Stimulated activated CD8-positive, alpha-beta memory T cell treated with anti-CD3 and anti-CD28 coated beads, Interleukin-4, amount 100 ng/mL, for 1 hour (primary cell): ENCODE measurements at places on chromosomes 12 and 14.

DNA sequence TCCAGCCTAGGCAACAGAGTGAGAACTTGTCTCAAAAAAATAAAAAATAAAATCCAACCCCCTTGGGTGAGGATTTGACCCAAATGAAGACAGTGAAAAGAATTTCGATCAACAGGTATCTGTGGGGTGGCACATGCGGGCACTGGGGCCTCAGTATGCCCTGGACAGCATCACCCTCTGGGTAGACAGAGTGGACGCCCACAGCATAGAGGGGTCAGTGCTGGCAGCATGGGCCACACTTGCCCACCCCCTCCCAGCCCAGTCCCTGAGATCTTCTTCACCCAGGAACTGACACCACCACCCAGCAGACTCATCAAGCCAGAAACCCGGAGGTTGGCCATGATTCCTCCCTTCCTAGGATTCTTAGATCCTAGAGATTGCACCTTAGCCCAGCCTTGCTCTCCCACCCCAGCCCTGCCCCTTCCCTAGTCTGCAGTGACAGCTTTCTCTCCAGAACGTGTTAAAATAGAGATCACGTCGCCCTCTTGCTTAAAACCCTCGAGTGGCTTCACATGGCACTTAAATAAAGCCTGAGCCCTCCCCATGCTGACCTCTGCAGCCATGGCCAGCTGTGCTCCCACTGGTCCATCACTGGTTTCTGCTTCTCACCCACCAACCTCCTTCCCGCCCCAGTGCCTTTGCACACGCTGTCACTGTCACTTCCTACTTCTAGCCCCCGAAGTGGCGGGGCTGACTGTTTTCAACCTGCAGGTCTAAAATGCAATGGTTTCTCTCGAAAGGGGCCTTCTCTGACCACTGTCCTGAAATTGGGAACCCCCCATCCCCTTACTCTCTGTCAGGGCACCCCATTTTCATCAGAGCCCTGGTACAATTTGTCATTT is 26.2 kb upstream of the DYNC1H1 start:
- DNase-seq = no peak

DNA sequence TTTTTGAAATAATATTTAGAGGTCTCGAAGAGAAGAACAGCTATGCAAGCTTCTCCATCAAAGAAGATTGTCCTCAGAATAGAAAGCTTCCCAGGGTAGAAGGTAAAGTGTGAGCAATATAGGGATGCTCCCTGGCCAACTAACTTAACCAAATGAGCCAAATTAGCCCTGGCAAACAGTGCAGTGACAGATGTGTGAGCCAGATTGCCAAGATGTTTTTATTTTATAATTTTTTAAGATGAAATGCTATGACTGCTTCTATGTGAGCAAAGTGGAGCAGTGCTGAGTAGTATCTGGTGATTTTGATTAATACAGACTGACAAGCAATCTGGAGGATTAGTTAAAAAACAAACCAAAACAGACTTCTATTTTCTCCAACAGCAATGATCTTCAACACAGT is 202.1 kb downstream of the NOVA1 start:
- no peak for DNase-seq

GRCh38 chr12:50926415-50926814 is 25.9 kb upstream of the HIGD1C start:
- no peak for DNase-seq

DNA sequence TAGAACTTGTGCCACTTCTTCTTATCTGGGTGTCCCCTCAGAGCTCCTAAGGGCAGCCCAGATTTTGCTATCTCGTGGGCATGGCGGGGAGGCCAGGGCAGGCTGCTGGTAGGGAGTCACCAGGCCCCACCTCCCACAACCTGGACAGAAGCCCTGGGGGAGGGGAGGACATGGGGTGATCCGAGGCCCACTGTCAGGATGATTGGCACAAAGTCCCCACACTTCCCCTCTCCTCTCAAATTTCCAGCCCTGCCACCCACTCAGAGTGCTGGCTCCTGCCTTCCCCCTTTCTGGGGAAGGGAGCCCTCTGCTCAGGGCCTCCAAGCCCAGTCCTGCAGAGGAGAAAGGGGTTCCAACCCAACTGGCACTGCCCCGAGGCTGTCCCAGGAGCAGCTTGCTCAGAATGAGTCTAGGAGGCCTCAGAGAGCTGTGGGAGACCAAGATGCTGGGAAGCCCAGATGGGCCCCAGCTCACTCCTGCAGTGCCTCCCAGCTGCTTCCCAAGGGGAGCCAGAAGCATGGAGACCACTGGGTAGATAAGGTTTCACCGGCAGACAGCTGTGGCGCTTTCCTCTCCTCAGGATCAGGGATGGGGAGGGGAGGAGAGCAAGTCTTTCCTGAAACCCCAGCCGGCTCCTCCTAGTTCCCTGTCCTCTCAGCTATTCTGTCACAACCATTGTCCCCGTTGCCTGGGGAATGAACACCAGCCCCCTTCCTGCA is 82.8 kb downstream of the B4GALNT3 start:
- DNase-seq = no peak

DNA sequence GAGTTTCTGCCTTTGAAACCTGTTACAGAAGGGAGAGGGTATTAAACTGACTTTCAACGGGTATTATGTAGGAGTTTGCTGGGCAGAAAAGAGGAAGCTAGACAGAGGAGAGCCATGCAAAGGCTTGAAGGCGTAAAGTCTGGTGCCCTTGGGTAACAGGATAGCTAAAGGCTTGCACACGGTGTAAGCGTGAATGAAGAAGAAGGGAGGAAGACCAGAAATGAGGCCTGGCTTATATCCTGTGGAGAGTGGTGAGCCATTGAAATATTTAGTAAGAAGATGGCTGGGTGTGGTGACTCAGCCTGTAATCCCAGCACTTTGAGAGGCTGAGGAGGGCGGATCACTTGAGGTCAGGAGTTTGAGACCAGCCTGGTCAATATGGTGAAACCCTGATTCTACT is 22.6 kb downstream of the SUDS3 start:
- DNase-seq = no peak

DNA sequence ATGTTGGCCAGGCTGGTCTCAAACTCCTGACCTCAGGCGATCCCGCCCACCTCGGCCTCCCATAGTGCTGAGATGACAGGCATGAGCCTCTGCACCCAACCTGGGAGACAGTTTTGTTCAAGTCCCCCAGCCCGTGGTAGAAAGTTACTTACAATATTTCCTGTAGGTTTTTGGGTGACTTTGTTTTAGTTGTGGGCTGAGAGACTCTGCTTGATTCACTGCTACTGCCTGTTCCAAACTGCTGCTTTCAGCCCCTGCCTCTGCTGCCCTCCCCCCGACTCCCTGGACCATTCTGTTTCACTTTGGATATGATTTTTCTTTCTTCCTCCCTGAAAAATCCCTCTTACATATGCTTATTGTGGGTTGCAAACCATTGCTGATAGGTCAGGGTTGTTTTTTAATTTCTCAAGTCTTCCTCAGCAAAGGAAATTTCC is 13.4 kb upstream of the PCNX1 start:
- DNase-seq = no peak

- DNase-seq = no peak
Observed at GRCh38 chr14:72462056-72462455, 431.8 kb downstream of the DPF3 start.

- DNase-seq = no peak
Observed at GRCh38 chr12:21907948-21908837, 33.0 kb downstream of the ABCC9 start.

DNA sequence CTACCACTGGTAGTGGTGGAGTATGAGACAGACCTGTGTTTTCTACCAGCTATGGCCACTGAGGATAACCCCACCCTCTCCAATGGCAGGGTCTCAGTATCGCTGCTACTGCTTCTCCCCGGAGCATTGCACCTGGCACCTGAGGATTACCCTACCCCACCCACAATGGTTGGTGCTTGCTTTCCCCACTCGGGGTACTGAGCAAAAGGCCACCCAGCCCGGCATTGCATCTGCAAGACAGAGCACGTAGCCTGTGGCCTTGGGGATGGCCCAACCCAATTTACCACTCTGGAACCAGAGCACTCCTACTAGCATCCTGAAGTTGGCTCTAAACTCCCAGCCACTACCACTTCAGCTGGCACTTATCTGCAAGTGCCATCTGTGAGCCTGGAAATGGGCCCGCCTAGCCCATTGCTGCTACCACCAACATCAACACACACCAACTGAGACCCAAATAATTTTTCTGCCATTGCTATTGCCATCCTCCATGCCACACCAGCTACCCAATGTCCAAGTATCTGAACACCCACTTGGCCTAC is 145.7 kb downstream of the CNTN1 start:
- DNase-seq = no peak

GRCh38 chr12:126734710-126735109 is 1532.3 kb upstream of the TMEM132C start:
- no peak for DNase-seq

DNA sequence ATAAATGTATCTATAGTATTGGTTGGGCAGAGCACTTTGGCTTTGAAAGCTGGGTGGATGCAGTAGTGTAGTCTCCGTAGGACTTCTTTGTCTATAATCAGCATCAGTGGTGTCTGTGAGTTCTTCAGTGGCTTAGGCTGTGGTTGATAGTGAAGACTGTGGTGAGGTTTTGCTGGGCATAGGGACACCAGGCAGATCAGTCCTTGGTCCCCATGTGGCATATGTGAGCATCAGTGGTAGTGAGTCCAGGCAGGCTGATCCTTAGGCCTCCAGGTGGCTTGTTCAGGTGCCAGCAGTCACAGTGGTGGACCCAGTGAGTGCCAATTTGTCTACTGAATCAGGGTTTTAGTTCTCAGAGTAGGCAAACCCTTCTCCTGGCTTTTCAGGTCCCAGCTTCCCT is 70.4 kb downstream of the CAND1 start:
- DNase-seq = no peak

DNA sequence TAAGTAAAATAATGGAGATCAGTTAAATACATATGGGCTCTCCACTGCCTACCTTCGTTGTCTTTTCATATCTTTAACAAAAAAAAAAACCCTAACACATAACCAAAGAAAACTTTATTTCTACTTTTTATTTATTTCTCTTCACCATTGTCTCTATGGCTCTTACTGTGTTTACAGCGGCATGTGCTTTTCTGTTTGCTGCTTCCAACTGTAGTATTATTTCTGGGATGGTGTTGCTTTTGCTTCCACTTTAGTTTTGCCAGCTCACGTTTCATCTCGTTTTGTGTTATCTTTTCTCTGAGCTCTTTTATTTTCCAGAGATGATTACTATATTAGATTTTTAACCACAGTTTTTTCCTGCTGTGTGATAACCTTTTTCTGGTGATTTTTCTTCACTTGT is 46.1 kb downstream of the KTN1 start:
- no peak for DNase-seq

- no peak for DNase-seq
Observed at GRCh38 chr12:42372154-42372791, 46.3 kb downstream of the PPHLN1 start.

DNA sequence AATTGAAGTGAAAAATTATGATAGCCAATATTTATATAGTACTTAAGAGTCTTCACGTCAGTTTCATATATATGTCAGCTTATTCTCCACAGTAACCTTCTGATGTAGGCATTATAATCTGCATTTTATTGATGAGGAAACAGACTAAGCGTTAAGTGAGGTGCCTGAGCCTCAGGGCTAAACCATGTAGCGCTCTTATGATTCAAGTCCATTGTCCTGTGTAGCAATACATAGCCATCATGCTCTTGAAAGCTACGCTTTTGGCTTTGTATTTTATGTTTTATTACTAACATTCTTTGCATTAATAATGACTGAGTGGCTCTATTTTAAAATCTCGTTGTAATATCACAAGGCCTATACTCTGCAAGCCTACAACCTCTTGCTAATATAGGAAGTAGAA is 79.0 kb downstream of the ANO6 start:
- DNase-seq = no peak

GRCh38 chr12:108689314-108690190 is 41.8 kb downstream of the CORO1C start:
- no peak for DNase-seq

- DNase-seq = no peak
Observed at GRCh38 chr12:13220838-13221237, 24.3 kb downstream of the EMP1 start.

- no peak for DNase-seq
Observed at GRCh38 chr14:58587271-58587670, 50.5 kb upstream of the DACT1 start.

GRCh38 chr14:78836777-78837176 is 666.6 kb downstream of the NRXN3 start:
- no peak for DNase-seq

DNA sequence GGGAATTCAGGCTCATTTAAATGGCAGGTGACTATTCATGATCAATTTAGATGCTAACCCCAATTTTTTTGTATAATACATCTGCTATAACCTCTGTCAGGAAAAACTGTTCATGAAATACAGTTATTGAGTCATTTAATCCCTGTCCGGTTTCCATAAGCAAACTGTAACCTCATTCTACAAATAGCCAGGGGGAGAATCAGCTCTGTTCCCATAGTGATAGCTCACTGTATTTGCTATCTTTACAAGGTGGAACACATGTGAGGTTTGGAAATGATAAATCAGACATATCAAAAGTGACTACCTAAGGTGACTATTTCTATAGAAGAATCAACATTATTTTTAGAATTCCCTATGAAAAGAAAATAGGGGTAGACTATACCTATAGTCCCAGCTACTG is 38.6 kb upstream of the VPS33A start:
- no peak for DNase-seq

- DNase-seq = no peak
Observed at GRCh38 chr12:127648321-127648720, 618.6 kb upstream of the TMEM132C start.

DNA sequence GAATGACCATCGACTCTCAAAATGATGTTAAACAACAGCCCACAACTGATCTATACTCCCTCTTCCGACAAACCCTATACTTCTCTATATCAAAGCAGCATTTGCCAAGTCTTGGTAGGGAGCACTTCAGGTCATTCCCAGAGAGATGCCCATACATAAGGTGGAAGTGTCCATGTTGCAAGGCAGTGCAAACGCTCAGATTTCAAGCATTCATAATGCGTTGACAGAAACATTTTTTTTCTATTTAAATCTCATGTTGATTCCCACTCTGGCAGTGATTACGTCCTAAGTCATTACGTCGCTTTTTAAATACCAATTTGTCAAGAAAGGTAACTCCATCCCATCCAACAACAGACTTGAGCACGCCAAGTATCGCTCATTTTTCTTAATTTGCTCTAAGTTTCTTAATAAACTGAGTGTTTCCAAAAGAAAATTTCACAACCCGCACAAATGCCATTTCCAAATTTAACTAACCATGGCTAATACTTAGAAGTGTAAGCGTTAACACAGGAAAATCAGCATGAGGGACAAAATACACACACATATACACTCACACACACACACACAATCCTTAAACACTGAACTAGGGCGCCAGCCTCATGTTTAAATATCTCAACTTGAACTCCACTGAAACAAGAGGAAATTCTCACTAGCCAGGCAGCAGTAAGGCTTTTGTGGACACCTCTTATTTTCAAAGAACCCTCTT is 1.1 kb downstream of the GXYLT1 start:
- DNase-seq = no peak
